Activated T-helper 17 cell treated with anti-CD3 and anti-CD28 coated beads, Interleukin-2, amount 50 U/mL, for 72 hours (primary cell): ENCODE measurements at places on chromosomes 1 and 21. TPM values are rescaled to one million over a fixed set of nuclear protein-coding genes. Genes with fewer than 3 reads are reported as not detected.
A peak's percentile ranks its signal among the peaks of the same experiment; 100 is the strongest.

The ZMPSTE24 gene
- 26.1 TPM for total RNA-seq

The MSH4 gene
- 0.95 TPM for total RNA-seq

The KLHDC8A gene
- total RNA-seq, result not detected

The NMNAT2 gene
- not detected for total RNA-seq

The TDRD10 gene
- total RNA-seq, result not detected

The OR2L5 gene
- not detected for total RNA-seq

The OR2L13 gene
- total RNA-seq, result not detected

The ARHGEF10L gene
- total RNA-seq, result not detected

The RPTN gene
- not detected for total RNA-seq

GRCh38 chr1:233946724-233947123 is 42.2 kb downstream of the SLC35F3 start:
- no peak for ATAC-seq
- no peak overlapping the region for H3K27ac ChIP-seq
- no peaks in the 10 kb centered on the region for H3K36me3 ChIP-seq
- no peaks in the 10 kb centered on the region for H3K4me1 ChIP-seq
- peaks cover 11% of the 10 kb centered on the region for H3K27me3 ChIP-seq
- H3K4me3 ChIP-seq, result no peak overlapping the region

GRCh38 chr21:42861311-42861847 is 18.0 kb downstream of the WDR4 start:
- ATAC-seq, result no peak
- H3K4me3 ChIP-seq, result no peak overlapping the region

DNA sequence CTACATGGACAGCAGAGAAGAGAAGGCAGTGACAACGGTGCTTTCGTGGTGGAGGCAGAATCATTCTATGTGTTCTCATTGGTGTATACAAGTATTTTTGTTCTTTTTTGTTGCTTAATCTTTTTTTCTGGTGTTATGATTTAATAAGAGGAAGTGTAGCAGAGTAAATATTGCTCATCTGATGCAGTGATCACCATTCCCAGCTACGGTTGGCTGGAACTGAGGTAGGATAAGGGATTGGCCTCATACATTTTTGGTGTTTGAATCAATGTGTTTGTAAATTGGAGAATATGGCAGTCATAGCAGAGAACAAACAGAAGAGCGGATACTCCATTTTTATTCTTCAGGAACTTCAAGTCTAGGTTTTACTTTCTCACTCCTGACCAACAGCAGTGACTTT is 76.6 kb downstream of the UBE2U start:
- no peaks in the 10 kb centered on the region for H3K27me3 ChIP-seq
- no peaks in the 10 kb centered on the region for H3K36me3 ChIP-seq
- no peaks in the 10 kb centered on the region for H3K4me1 ChIP-seq
- H3K27ac ChIP-seq, result no peak overlapping the region
- no peak overlapping the region for H3K4me3 ChIP-seq
- no peak for ATAC-seq

- H3K4me3 ChIP-seq, result no peak overlapping the region
- no peaks in the 10 kb centered on the region for H3K27me3 ChIP-seq
- no peaks in the 10 kb centered on the region for H3K4me1 ChIP-seq
- ATAC-seq, result no peak
- no peak overlapping the region for H3K27ac ChIP-seq
These were observed 258.1 kb downstream of the HHAT start for GRCh38 chr1:210586771-210587170.

- no peaks in the 10 kb centered on the region for H3K27me3 ChIP-seq
- H3K27ac ChIP-seq, result no peak overlapping the region
- peaks cover 4% of the 10 kb centered on the region for H3K4me1 ChIP-seq
- ATAC-seq, result no peak
- peaks cover 6% of the 10 kb centered on the region for H3K36me3 ChIP-seq
These were observed 61.6 kb downstream of the SMYD3 start for GRCh38 chr1:246445503-246445902.

GRCh38 chr1:208525417-208525816 is 281.2 kb upstream of the PLXNA2 start:
- ATAC-seq, result no peak
- H3K4me1 ChIP-seq, result no peaks in the 10 kb centered on the region
- no peak overlapping the region for H3K4me3 ChIP-seq
- no peaks in the 10 kb centered on the region for H3K36me3 ChIP-seq
- H3K27ac ChIP-seq, result no peak overlapping the region

- H3K4me3 ChIP-seq, result no peak overlapping the region
- H3K4me1 ChIP-seq, result peaks cover 9% of the 10 kb centered on the region
- ATAC-seq, result no peak
- no peaks in the 10 kb centered on the region for H3K27me3 ChIP-seq
- peaks cover 34% of the 10 kb centered on the region for H3K36me3 ChIP-seq
- H3K27ac ChIP-seq, result peak overlapping the region; percentile 72
These were observed 40.0 kb downstream of the PDC start for GRCh38 chr1:186420923-186421322.

DNA sequence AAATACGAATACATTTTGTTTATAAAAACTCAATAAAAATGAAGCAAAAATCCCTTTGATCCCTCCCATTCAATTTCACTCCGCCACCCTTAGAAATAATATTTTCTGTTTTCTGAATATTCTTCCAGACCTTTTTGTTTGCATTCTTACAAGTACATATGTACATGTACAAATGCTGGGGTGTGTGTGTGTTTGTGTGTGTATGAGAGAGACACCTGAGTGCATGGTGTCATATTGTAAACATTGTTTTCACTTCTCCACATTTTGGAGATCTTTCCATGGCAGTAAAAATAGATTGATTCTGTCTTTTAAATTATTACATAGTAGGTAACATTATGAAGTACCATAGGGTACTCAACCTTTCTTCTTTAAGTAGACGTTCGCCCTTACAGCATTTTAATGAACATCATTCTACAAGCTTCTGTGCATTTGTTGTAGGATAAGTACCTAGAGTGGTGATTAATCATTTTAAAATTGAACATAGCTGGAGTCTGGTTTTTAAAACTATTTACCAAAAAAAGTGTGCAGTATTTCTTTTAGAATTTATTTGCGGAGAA is 1.3 kb upstream of the MPC2 start:
- H3K4me1 ChIP-seq, result peaks cover 11% of the 10 kb centered on the region
- no peaks in the 10 kb centered on the region for H3K27me3 ChIP-seq
- H3K4me3 ChIP-seq, result peak overlapping the region; percentile 94
- peak overlapping the region; percentile 92 for H3K27ac ChIP-seq

DNA sequence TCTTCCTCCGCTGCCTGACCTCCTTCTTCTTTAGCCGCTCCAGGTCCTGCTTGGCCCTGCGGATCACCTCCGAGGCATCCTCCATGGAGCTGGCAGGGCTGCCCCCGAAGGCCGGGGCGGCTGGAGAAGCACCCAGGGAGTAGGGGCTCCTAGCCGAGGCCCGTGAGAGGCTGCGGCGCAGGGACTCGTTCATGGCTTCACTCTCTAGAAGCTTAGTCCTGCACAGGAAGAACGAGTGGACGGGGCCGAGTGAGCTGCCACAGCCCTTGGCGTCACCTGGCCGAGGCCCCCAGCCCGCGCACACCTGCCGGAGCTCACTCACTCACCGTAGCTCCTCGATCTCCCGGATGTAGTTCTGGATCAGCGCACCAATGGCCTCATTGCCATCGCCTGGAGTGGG is 23.1 kb downstream of the KIF21B start:
- no peaks in the 10 kb centered on the region for H3K27me3 ChIP-seq
- no peaks in the 10 kb centered on the region for H3K36me3 ChIP-seq
- H3K4me3 ChIP-seq, result no peak overlapping the region
- H3K4me1 ChIP-seq, result peaks cover 17% of the 10 kb centered on the region
- H3K27ac ChIP-seq, result no peak overlapping the region

DNA sequence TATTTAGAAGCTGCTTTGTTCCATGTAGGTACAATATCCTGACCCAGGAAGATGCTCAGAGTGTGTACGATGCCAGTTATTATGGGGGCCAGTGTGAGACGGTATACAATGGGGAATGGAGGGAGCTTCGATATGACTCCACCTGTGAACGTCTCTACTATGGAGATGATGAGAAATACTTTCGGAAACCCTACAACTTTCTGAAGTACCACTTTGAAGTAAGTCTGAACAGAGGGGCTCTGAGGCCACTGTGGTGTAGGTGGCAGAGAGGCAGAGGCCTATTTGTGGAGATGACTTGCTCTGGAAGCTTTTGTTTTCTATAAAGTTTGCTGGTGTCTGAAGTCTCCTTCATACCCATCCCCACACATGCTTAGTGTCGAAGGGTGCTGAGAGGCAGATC is 26.8 kb downstream of the C8A start:
- H3K36me3 ChIP-seq, result no peaks in the 10 kb centered on the region
- no peak for ATAC-seq
- H3K27ac ChIP-seq, result no peak overlapping the region
- no peaks in the 10 kb centered on the region for H3K4me1 ChIP-seq

- peak; percentile 88 for ATAC-seq
- H3K27me3 ChIP-seq, result peaks cover 10% of the 10 kb centered on the region
- no peak overlapping the region for H3K27ac ChIP-seq
- H3K36me3 ChIP-seq, result no peaks in the 10 kb centered on the region
- H3K4me3 ChIP-seq, result no peak overlapping the region
- H3K4me1 ChIP-seq, result no peaks in the 10 kb centered on the region
These were observed 69.2 kb upstream of the SGIP1 start for GRCh38 chr1:66464802-66465201.

GRCh38 chr21:33619726-33620125 is 21.8 kb downstream of the CRYZL1 start:
- peaks cover 77% of the 10 kb centered on the region for H3K36me3 ChIP-seq
- no peaks in the 10 kb centered on the region for H3K4me1 ChIP-seq
- no peak overlapping the region for H3K4me3 ChIP-seq

DNA sequence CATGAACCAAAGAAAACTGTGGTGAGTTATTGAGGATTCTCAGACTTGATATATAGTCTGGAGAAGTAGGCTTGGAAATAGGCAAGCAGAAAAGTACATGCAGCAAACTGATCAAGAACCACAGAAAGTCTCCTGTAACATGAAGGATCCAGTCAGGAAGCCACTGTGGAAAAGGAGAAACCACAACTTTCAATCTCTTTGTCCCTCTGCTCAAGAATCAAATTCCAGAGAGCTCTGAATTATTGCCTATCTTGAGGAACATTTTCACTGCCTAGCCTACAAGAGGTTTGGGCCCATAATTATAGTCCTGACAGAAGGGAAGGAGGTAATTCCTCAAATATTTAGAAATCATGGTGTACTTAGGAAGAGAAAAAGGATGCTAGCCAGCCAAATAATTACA is 43.0 kb upstream of the ADAMTS1 start:
- H3K27ac ChIP-seq, result no peak overlapping the region
- H3K36me3 ChIP-seq, result no peaks in the 10 kb centered on the region
- no peaks in the 10 kb centered on the region for H3K4me1 ChIP-seq
- no peak for ATAC-seq
- H3K4me3 ChIP-seq, result no peak overlapping the region

- no peaks in the 10 kb centered on the region for H3K36me3 ChIP-seq
- H3K4me1 ChIP-seq, result no peaks in the 10 kb centered on the region
- no peak overlapping the region for H3K27ac ChIP-seq
- ATAC-seq, result no peak
These were observed 99.6 kb upstream of the SAMSN1 start for GRCh38 chr21:14645702-14646101.

DNA sequence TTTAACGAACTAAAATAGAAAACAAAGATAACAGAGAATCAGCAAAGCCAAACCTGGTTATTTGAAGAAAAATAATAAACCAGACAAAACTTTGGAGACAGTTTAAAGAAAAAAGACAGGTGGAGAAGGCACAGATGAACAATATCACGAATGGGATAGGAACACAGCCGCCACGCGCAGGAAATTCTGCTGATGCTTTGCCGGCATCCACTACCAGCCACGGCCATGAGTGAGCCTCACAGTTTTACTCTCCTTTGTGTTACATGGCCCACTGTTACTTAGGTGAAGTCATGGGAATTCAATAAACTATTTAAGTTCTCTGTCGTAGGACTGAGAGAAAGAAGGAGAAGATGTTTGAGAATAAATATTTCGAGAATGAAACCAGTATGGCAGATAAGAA is 503.4 kb downstream of the TTLL7 start:
- H3K4me1 ChIP-seq, result peaks cover 5% of the 10 kb centered on the region
- ATAC-seq, result no peak
- no peak overlapping the region for H3K4me3 ChIP-seq
- H3K36me3 ChIP-seq, result no peaks in the 10 kb centered on the region
- no peaks in the 10 kb centered on the region for H3K27me3 ChIP-seq

- peaks cover 9% of the 10 kb centered on the region for H3K4me1 ChIP-seq
- H3K27me3 ChIP-seq, result no peaks in the 10 kb centered on the region
- no peak overlapping the region for H3K4me3 ChIP-seq
- H3K36me3 ChIP-seq, result peaks cover 13% of the 10 kb centered on the region
- ATAC-seq, result no peak
These were observed 36.4 kb downstream of the PDC start for GRCh38 chr1:186424539-186424938.

DNA sequence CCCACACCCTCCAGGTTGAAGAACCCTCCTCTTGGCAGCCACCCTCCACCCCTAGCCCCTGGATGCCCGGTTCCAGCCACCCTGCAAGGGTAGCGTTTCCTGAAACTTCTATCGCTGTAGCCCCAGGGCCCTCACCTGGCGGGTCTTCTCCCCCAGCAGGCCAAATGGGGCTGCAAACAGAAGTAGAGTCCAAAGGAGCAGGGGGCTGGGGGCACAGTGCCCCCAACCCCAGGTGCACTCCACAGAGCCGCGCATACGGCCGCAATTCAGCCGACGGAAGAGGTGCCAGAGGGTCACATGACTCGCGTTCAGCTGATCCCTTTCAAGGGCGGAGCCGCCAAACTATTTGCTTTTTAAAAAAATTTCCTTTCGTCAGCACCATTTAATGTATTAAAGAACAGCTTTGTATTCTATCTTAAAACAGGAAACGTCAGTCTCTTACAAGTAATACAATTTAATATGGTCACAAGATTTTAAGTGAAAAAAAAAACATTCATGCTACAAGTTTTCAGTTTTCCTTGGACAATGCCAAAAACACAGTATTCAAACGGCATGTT is at the start of gene GLMP:
Gene GLMP (minus strand): TSS at position 289 of the 557 bp plus-strand sequence. CDS start 34 bp downstream, at position 255.
- H3K4me1 ChIP-seq, result peaks cover 7% of the 10 kb centered on the region
- peak; percentile 94 for ATAC-seq
- H3K36me3 ChIP-seq, result peaks cover 22% of the 10 kb centered on the region
- peak within 1 kb of the TSS; percentile 89 for H3K27ac ChIP-seq
- no peaks in the 10 kb centered on the region for H3K27me3 ChIP-seq

DNA sequence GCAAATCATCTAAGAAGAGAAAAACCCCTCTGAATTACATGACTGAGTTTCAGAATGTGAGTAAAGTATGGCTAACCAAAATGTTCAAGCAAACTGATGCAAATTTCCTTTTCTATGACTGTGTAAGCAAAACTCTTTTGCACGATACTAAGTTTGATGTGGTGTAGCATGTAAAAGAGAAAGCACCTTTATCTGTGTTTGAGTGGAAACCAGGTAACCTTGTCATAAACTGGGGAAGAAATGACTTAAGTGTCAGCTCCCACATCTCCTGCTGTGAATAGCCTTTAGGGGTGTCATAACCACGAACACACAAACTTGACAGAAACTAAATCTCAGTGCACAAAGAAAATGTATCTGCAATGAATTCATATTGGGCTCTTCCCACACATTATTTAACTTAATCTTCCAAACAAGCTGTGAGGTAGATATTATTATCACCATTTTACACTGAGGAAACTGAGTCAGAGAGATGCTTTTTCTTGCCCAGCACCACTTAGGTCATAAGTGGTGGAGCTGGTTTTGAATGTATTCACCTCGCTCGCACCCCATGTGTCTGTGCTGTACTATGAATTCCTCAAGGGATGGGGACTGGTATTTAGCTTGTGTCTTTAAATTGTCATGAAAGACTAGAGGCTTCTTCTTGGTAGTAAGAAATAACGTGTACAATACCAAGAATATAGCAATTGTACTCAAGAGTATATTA is 32.9 kb upstream of the IL12RB2 start:
- peaks cover 37% of the 10 kb centered on the region for H3K36me3 ChIP-seq
- peak overlapping the region; percentile 51 for H3K4me3 ChIP-seq
- peaks cover 23% of the 10 kb centered on the region for H3K4me1 ChIP-seq
- H3K27ac ChIP-seq, result peak overlapping the region; percentile 87
- ATAC-seq, result peak; percentile 92
- H3K27me3 ChIP-seq, result no peaks in the 10 kb centered on the region
